ENCODE measurements at places on chromosomes 12 and 14.

DNA sequence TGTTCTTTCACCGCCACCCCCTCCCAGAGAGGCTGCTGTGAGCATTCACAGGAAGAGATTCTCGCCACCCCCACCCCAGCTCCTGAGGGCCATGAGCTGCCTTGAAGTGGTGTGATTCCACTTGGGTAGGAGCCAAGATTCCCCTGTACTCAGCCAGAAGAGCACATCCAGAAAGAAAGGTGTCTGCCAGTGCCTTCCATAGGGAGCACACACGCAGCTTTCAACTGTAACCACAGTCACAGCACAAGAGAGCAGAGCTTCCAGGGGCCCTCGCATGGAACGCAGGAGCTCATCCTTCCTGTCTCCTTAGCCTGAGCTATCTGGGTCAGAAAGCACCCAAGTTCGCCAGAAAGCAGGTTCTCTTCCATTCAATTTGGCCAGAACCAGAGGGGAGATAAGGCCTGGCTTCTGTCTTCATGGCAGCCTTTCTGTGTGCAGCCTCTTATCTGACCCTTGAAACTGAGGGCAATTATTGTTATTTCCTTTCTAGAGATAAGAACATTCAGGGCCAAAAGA, 66.6 kb upstream of the SCN8A start:
- DNase-seq = no peak

- DNase-seq = no peak
These were observed 1.5 kb downstream of the PNMA1 start for GRCh38 chr14:73712540-73713180.

- no peak for DNase-seq
These were observed 150.3 kb upstream of the PTPRQ start for GRCh38 chr12:80293759-80294158.

- no peak for DNase-seq
These were observed 129.4 kb downstream of the PELI2 start for GRCh38 chr14:56247495-56248200.

DNA sequence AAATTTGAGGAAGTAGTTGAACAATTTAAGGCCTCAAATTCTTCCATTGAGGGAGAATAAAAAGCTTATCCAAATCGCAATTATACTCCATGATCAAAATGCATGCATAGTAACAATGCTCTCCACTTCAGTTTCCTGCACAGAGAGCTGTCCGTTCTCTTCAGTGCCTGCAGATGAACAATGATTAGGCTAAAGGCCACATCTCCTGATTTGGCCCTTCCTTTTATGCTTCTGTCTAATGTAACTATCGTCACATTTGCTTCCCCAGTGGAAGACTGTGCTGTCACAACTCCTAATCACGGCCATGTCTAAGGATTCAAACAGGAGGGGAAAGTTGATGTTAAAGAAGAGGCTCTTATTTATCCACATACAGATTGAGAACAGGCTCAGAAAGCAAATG, 113.6 kb upstream of the NPAS3 start:
- no peak for DNase-seq

DNA sequence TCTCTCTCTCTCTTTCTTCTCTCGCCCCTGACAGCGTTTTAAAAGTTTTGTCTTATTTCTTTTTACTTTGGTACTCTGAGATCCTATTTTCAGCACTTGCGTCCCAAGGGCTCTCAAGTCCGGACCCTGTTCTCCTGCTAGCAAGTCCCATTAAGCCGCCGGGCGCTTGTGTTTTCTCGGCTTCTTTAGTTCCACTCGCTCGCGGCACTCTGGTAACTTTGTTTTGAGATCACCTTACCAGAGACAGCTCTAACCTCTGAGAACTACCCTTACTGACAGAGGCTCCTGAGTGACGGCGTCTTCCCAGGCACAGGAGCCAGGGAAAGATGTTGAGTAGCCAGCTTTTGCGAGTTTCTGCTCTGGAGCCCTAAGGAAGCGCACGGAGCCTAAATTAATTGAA, 2.7 kb upstream of the MYF5 start:
- DNase-seq = peak; percentile 39

DNA sequence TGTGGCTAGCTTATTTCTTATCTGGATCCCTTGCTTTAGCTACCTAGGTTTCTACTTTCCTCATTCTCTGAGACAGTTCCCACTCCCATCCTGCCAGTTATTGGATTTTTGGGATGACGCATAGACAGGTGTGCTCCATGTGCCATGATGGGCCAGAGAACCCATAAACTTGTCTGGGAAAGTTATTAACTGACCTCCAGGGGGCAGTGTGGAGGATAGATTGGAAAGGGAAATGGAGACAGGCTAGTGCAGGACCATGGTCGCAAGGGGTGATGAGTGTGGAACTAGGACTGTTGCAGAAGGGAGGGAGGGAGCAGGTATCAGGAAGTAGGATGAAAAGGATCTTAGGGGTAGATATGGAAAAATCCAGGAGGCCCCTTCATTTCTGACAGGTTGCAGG, 80.3 kb downstream of the ESRRB start:
- DNase-seq = peak; percentile 8

- DNase-seq = no peak
These were observed 77.3 kb downstream of the VCPKMT start for GRCh38 chr14:50039120-50039517.

DNA sequence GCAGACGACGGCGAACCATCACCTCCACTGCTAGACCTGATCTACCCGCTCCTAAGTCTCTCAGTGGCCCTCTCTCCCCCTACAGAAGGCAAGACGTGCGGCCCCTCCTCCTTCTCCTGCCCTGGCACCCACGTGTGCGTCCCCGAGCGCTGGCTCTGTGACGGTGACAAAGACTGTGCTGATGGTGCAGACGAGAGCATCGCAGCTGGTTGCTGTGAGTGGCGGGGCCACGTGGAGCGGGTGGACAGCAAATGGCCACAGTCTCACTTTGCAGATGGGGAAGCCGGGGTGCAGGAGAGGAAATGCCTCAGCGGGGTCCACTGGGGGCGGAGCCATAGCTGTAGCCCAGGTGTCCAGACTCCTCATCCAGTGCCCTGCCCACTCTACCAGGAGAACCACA, 21.4 kb upstream of the NXPH4 start:
- DNase-seq = no peak

DNA sequence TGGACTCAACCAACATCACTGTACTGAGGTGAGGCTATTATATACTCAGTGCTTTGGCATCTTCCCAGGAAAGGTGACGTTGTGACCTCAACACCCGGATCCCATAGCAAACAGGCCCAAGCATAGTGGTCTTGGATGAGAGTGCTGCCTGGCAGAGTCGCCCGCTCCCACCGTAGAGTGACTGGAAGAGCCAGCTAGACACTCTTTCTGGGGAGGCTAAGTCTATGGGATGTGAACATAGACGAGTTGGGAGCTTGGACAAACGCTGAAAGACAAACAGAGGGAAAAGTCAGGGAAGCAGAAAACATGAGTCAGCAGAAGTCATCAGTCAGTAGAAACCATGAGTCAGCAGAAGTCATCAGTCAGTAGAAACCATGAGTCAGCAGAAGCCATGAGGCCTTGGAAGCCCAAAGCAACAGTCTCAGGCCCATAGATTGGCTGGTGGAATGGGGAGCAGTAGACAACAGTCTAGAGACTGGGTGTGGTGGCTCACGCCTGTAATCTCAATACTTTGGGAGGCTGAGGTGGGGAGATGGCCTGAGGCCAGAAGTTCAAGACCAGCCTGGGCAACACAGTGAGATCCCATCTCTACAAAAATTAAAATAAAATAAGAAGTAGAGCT, 66.4 kb upstream of the MAP1LC3B2 start:
- peak; percentile 45 for DNase-seq

GRCh38 chr14:44070046-44070445, 437.0 kb downstream of the FSCB start:
- DNase-seq = no peak

DNA sequence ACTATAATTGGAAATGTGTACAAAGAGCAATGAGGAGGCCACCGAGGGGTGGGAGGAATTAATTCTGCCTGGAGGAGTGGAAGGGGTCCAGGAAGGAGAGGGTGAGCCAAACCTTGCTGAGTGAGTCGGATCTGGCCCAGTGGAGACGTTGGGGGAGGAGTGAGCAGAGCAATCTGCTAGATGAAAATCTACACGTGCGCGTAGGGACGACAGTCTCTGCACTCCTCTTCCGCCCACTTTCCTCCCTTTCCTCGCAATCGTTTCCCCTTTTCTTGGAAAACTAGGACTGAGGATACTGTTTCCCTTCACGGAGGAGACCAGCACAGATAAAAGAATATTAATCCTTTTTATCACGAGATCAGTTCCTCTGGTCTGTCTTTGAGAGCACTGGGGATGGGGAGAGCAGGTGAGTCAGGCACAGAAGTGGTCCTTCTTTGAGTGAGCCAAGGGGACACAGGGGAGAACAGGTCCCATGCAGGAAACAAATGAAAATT, 2.9 kb upstream of the NAB2 start:
- DNase-seq = peak; percentile 75

- no peak for DNase-seq
These were observed 5.6 kb upstream of the NPAS3 start for GRCh38 chr14:32932914-32933628.

DNA sequence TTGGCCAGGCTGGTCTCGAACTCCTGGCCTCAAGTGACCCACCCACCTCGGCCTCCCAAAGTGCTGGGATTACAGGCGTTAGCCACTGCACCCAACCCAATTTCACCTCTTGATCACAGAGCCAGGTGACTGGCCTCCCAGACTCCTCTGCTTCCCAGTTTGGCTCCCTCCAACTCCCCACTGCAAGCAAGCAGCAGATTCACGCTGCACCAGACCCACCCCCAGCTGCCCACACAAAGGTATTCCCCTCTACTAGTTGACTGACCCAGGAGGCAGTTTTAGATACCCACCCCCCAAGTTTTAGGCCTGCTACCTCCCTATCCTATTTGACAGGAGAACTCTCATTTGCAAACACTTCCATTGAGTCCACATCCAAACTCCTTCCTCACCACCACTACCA, 5.2 kb downstream of the RARG start:
- DNase-seq = no peak

GRCh38 chr12:113297621-113298471, 37.1 kb downstream of the SLC8B1 start:
- DNase-seq = no peak

GRCh38 chr14:36317650-36318049, 2.8 kb downstream of the MBIP start:
- no peak for DNase-seq

DNA sequence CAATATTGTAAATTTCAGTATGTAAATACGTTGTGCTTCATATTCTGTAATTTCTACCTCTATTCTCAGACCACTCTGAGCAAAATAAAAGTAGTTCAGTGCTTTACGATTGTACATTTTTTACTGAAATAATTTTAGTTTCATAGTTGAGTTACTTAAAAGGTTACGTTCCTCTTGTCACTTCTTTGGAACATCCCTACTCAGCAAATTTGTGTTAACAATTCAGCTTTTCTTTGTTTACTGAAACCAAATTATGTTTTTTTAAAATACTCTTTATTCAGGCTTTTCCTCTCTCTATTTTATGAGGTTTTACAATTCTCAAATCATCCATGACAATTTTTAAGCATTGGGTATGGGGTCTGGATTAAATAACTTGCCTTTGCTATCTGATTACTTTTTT, 25.8 kb downstream of the CPSF6 start:
- DNase-seq = no peak

DNA sequence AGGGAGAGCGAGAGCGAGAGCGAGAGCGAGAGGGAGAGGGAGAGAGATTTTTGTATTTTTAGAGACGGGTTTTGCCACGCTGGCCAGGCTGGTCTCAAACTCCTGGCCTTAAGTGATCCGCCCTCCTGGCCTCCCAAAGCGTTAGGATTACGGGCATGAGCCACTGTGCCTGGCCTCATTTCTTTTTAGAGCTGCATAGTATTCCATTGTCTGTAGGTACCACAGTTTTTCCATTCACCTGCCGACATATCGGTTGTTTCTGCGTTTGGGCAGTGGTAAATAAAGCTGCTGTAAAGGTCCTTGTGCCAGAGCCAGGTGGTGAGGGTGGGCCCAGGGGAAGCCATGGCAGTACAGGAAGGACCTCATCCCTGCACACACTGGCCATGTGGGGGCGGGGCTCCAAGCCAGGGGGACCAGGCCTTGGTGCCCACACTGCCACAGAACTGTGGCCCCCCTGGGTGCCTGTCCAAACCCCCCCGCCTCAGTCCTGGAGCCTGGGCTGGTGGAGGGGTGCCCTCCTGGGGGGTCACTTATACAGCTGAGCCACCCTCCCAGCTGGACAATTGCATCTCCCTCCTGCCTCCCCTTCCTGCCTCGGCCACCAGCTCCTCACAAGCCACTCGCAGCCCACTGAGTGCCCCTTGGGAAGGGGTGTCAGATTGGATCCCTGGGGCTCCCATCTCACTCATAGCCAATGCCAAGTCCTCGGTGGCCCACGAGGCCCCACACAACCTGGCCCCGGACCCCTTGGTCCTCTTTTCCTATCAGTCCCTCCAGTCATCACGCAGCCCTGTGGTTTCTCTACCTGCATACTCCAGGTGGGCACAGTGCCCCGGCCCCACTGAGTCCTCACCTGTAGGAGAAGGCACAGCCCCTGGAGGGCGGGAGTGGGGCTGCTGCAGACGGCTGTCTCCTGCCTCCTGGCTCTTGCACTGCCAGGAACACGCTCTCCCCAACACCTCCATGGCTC, 1.7 kb upstream of the PUS1 start:
- DNase-seq = no peak

DNA sequence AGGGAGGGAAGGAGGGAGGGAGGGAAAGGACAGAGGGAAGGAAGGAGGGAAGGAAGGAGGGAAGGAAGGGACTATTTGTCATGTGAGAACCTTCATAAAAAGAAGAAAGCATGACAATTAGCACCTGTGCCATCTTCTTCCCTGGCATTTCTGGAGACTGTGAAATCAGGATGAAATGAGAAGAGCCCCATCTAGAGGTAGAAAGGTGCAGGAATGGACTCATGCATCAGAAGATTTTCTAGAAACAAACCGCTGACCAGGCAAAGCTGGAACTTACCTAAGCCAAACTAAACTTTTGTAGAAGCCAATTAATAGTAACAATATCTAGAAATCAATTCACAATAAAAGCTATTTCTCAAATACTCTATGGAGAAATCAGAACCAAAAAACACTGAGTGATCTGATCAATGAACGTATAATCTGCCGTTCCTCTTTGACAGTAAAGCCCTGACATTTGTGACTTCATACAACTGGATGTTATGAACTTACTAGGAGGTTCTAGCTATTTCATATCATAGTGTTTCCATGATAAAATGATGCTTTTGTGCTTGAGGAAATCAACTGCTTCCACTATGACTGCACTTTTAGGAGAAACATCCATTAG, 24.4 kb upstream of the CRACR2A start:
- DNase-seq = no peak

- no peak for DNase-seq
These were observed 30.7 kb upstream of the MAP1LC3B2 start for GRCh38 chr12:116528498-116528897.

DNA sequence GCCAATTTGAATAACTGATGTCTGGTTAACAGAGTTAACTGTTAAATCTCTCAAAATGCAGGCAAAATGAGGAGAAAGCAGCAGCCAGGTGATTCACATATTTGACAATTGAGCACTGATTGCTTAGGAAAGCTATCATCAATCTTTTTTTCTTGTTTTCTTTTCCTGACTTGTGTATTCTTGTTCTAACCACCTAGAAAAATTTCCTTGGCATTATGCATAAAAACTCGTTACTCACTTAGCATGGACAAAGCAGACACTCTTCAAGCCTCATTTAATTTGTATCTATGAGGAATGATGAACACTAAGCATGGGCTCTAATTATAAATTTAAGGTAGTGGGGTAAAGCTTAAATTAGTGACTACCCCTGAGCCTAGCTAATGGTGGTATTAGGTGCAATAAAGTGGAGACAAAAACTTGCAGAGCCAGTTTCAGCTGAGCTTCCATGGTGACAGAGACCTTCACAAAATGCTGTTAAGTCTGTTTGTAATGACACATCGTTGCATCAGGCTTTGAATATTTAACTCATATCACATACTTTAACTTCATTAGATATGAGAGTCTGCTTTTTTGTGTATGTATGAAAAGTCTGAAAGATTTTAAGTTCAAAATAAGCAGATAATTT, 52.0 kb downstream of the RASSF9 start:
- DNase-seq = no peak

Measured in foreskin fibroblast (primary cell).